ENCODE measurements at places on chromosomes 11 and 22.

DNA sequence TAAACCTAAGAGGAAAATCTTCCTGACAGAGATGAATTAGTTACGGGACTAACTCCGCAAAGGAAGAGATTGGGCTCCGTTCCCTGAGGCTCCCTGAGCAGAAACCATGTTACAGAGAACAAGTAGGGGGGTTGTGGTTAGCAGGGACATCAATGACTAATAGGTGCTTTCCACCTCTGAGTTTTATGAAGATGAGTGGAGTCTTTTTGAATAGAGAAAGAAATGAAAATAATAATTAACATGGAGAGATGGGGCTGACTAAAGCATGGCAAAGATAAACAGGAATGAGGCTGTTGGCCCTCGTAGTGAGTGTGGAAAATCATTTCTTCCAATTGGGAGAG lies 47.5 kb upstream of the PICALM start:
- DNase-seq = no peak

DNA sequence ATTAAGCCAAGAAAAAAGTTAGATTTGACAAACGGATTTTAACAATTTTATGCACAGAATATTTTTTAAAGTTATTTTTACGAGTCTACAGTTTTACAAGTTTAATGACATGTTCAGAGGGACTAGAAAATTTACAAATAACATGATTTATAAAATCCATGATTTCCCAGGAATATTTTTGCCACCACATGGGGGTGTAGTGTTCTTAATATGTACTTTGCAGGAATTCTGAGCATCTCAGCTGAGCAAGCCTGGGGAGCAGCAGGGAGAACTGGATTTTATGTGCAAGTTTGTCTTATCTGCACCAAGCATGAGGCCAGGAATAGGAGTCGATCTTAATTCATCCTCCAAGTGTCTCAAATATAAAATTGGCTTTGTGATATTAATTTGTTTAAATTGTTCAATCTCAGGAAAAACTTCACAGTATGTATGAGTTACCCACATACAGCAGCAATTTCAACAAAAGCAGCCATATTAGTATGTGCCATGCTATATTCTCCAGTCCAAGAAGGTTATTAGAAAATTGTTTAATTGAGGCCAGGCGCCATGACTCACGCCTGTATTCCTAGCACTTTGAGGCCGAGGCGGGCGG lies 826.3 kb downstream of the DLG2 start:
- peak; percentile 64 for DNase-seq

DNA sequence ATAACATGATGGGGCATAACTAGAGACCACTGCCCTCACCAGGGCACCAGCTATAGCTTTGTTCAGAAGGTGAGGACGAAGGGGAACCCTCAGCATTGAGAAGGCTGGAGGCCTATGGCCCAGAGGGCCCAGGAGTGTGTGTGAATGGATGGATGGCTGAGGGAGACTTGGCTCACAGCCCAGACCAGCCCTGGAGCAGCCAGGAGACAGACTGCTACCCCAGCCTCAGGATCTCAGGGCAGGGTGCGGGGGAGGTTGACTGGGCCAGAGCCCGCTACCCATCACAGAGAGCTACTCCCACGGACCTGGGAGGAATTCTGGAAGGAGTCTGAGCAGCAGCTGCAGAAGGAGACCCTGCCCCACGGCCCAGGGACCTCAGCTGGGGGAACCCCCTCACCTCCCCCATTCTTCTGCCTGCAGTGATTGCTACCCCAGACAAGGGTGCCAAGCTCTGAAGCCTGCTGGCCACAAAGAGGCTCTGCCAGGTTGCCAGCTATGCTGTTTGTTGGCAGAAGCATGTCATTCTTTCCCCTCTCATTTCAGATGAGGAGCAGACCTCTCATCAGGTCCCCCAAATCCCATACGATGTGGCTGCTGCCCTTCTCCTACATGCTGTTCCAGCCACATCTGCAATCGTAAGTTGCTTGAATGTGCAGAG lies 5.4 kb upstream of the CSDC2 start:
- DNase-seq = no peak

- peak; percentile 19 for DNase-seq
Observed at GRCh38 chr11:120335556-120335907, 681 bp upstream of the ARHGEF12 start.

DNA sequence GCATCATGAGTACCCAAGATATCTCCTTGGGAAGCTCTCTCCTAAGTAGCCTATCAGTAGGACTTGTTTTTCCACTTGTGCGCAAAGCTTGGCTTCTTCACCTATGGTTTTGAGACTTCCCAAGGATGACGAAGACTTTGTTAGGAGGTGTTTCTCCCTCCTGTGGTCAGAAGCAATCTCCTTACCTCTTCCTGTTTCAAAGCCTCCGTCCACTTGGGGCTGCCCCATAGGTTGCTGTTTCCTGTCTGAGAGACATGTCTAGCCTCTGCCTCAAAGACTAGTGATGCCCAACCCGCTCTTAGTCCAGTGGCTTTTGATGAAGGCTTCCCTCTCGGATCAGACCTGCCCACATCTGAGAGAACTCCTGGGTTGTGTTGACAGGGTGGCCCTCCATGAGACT lies 92.9 kb downstream of the TRAF6 start:
- DNase-seq = no peak

DNA sequence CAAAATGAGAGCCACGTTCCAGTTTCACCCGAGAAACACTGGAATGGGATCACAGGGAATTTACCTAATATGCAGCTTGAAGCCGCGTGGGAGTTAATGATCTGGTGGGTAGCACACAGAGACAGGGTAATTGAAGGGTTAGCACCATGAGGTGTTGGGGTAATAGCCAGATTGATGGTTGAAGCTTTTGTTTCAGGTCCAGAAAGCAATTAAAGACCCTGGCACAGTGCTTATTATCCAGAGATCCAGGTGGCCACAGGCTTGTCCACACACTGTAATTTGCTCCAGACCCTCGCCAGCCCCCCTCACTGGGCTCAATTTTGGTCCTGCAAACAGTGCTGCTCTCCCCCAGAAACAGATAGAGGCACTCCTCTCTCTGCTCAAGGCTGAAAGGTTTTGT lies 282.5 kb upstream of the ISX start:
- no peak for DNase-seq

DNA sequence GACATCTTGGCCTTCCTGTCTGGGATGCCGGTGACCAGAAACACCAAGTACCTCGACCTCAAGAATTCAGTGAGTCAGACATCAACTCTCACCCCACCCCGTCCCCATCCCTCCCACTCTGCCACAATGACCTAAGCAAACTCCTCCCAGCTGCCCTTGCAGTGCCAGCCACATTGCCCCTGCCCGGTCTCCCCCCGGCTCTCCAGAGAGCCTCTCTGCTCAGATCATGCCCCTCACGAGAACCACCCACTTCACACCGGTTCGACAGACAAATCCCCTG lies 23.6 kb upstream of the MYRF start:
- DNase-seq = no peak

- no peak for DNase-seq
Observed at GRCh38 chr22:19143967-19144400, 467 bp downstream of the ESS2 start.

DNA sequence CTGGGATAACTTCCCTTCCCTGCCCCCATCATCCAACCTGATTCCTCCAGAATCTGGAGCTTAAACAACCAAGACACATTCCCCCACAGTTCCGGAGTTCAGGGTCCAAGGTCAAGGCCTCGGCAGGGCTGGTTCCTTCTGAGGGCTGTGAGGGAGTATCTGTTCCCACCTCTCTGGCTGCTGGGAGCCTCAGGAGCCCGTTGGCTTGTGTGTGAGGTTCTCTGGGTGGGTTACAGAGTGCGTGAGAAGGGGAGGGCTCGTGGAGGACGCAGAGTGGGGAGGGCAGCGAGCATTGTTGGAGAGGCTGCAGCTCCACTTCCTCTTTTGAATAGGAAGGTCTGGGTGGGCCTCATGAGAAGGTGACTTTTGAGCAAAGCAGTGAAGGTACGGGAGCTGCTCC lies 8.5 kb downstream of the SERHL2 start:
- no peak for DNase-seq

GRCh38 chr11:119807402-119807801 lies 78.4 kb upstream of the NECTIN1 start:
- DNase-seq = no peak

DNA sequence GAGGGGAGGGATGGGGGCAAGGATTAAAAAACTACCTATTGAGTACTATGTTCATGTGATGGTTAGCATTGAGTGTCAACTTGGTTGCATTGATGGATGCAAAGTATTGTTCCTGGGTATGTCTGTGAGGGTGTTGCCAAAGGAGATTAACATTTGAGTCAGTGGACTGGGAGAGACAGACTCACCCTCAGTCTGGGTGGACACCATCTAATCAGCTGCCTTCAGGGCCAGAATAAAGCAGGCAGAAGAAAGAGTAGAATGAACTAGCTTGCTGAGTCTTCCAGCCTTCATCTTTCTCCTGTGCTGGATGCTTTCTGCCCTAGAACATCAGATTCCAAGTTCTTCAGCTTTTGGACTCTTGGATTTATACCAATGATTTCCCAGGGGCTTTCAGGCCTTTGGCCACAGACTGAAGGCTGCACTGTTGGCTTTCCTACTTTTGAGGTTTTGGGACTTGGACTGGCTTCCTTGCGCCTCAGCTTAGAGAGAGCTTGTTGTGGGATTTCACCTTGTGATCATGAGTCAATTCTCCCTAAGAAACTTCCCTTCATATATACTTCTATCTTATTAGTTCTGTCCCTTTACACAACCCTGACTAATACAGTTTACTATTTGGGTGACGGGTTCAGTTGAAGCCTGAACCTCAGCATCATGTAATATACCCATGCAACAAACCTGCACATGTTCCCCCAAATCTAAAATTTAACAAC lies 70.2 kb downstream of the MTNR1B start:
- DNase-seq = no peak

- no peak for DNase-seq
Observed at GRCh38 chr11:21110415-21110814, 441.0 kb downstream of the NELL1 start.

GRCh38 chr11:61752117-61752924 lies at the start of gene MYRF:
MYRF (plus strand) TSS chr11:61752636; CDS start chr11:61752745, 109 bp downstream.
- DNase-seq = peak; percentile 21

DNA sequence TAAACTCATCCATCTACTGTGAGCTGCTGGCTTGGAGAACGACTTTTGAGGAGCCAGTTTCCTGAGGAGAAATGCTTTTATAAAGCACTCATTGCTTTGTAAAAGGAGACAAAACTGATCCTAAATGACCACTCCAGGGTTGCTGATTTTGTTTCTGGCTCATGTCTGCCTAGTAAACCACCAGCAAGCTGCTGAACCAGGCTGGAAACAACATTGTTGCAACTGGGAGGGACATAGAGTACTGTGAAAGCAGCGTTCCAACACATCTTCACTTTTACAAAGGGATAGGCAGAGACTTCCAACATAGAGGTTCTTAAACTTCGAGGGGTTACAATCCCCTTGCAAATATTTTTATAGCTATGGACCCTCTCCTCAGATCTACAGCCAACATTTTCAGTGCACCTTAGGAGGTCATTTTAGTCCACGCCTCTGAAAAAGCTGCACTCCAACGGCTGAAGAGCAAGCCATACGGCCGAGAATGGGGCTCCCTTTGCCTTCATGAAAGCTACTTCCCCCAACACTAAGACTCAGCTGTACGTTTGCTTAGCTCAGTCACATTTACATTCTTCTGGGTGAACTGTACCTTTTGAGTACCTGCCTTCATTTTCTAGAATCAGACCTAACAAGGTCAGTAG lies 54.7 kb downstream of the PANX1 start:
- DNase-seq = no peak

- no peak for DNase-seq
Observed at GRCh38 chr11:7204778-7205177, 46.9 kb upstream of the SYT9 start.

GRCh38 chr11:45041596-45041995 lies 90.9 kb upstream of the TP53I11 start:
- DNase-seq = no peak

DNA sequence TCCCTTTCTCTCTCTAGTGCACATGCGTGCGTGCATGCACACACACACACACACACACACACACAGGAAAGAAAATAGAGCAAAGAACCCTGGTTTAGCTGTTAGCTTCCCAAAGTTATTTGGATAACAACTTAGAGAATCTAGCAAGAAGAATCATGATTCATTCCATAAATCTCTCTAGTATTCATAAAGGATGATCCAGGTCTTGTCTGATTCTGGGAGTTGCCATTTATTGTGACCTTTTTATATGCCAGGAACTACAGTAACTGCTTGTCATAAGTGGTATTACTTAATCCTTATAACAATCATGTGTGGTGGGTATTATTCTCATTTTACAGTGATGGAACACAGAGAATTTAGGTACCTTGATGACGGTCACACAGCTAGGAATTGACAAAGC lies 141.5 kb upstream of the MTMR2 start:
- DNase-seq = no peak

- DNase-seq = no peak
Observed at GRCh38 chr11:122156940-122157382, 40.9 kb upstream of the BLID start.

GRCh38 chr11:112229746-112230433 lies 3.7 kb downstream of the PTS start:
- DNase-seq = no peak

GRCh38 chr11:57605028-57605420 lies 7.5 kb downstream of the SERPING1 start:
- DNase-seq = no peak

DNA sequence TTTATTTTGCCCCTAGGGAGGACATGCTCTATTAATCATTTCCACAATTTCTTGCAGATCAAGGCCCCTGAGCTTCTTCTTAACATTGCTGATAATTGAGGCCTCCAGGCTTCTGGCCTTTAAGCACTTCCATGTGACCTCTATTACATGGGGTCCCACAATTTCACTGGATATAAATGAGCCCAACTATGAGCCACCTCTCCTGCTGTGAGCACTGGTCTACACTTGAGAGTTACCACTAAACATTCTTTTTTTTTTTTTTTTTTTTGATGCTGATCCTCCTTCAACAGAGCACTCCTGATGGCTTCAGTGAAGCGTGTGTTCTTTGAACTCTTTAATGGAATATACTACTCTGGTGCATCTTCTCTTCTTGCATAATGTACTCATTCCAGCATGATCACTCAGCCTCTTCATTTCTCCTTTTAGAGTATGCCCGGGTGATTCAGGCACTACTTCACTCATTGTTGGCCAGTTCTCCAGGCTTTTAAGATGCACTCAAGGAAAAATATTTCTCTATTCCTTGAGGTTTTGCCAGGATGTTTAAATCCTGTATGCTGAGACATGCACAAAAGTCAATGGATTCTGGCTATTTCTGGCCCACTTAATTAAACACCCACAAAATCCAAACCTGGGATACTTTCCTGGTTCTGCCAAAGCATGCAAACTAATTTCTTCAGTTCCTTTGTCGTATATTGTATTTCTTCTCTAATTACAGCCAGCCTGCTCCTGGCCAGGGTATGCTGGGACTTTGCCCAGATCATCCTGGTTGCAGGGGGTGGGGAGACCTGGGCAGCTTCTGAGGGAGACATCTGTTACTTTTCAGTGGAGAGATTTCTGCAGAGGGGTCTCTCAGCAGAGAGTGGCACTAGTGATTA lies 257.8 kb upstream of the LUZP2 start:
- DNase-seq = no peak

DNA sequence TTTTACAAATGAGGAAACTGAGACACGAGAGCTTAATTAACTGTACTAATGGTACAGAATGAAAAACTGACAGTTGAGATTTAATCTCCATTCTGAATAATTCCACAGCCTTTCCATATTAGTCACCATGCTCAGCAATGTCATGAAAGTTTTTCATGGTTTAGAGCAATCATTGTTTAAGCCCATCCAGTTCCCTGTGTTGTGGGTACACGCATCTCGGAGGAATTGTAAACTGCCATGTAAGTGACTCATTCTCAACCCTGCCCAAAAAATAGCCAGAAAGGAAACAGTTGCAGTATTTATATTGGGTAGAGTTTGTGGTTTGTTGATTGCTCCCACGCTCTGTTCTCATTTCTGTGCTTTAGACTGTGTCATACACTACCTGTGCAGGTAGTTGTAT lies 1790.8 kb downstream of the LRRC4C start:
- DNase-seq = no peak

GRCh38 chr11:109914809-109915653 lies 178.2 kb upstream of the ZC3H12C start:
- no peak for DNase-seq
